ENCODE measurements at places on chromosomes 13 and 19.

DNA sequence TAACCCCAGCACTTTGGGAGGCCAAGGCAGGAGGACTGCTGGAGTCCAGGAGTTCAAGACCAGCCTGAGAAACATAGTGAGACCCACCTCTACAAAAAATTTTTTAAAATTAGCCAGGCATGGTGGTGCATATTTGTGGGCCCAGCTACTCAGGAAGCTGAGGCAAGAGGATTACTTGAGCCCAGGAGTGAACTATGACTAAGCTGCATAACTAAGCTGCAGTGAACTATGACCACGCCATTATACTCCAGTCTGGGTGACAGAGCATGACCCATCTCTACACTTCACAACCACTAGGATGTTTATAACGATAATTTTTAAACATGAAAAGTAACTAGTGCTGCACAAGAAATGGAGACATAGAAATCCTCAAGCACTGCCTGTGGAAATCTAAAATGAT is 352.7 kb upstream of the SGCG start:
- DNase-seq, result peak; percentile 72

- peak; percentile 5 for DNase-seq
These were observed 730 bp downstream of the ZNF260 start for GRCh38 chr19:36527341-36527740.

GRCh38 chr13:48828962-48829411 is 146.7 kb upstream of the FNDC3A start:
- DNase-seq, result peak; percentile 55

GRCh38 chr13:36190771-36191170 is 23.6 kb downstream of the SOHLH2 start:
- no peak for DNase-seq

- no peak for DNase-seq
These were observed 1.6 kb downstream of the KIR3DL1 start for GRCh38 chr19:54817670-54818536.
